Activated CD4-positive, alpha-beta T cell treated with anti-CD3 and anti-CD28 coated beads, Interleukin-2, amount 50 U/mL, for 24 hours (primary cell): ENCODE measurements at places on chromosomes 5 and 9.

DNA sequence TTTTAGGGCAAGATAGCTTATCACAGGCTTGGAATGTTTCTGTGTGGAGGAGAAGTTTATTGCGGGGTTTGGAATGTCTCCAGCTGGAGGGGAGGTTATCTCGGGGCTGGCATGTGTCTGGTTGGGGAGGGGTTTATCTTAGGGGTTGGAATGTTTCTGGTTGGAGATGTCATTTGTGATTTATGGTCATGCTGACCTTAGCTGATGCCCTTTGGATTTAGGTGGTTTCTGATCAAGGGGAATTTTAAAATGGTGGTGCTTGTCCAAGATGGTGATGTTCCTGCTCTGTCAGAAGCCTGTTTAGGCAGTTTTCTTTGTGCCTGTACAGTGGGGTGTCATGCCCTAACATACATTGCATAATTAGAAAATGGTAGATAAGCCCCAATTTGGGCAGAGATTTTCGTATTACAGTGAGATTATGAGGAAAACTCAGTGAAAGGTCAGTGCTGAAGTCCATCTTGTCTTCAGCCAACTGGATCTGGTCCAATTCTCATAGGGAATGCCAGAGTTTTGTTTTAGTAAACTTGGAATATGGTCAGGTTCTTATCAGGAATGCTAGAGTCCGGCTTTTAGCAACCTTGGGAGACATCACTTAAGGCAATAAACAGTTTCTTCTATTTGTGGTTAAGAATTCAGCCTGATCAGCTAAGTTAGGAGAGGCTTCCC, 14.3 kb downstream of the CDK20 start:
- DNase-seq: no peak

- peak; percentile 16 for DNase-seq
These were observed 23.1 kb upstream of the CNOT6 start for GRCh38 chr5:180470966-180471582.

GRCh38 chr9:129667850-129668249, 2.4 kb downstream of the PRRX2 start:
- no peak for DNase-seq

DNA sequence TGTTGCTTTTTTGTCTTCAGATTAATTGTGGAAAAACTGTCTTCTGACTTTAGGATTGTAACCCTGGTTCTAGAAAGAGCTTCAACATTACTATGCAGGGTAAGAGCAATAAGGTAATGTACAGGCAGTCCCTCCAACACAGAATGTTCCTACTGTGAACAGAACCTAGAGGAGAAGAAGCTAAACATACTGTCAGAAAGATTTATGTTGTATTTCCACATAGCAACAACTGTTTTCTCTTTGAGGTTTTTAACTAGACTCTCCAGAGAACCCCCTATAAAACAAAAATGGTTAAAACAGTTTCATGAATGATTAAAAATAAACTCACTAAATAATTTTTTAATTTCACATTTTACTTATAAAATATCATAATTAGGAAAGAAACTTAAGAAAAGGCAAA, 64.3 kb upstream of the NAA35 start:
- no peak for DNase-seq

DNA sequence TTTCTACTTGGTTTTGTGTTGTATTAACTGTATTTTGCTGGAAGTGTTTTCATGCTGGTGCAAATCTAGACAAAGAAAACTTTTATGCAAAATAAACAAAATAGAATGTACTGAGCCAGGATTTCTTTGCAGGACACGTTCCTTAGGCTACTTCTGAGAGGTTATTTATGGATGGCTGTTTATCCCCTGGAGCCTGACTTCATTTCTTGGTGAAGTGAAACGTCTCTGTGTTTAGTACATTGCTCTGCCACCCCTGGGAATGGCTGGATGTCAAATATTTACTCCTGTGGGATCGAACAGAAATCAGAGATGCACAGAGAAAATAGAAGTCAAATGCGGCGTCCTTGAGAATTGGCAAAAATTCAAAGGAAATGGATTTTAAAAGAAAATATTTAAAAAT, 327.1 kb upstream of the MPDZ start:
- DNase-seq: no peak

GRCh38 chr5:123286891-123287290, 136.3 kb downstream of the CEP120 start:
- DNase-seq: no peak

- DNase-seq: no peak
These were observed 20.3 kb upstream of the THG1L start for GRCh38 chr5:157710882-157711281.

DNA sequence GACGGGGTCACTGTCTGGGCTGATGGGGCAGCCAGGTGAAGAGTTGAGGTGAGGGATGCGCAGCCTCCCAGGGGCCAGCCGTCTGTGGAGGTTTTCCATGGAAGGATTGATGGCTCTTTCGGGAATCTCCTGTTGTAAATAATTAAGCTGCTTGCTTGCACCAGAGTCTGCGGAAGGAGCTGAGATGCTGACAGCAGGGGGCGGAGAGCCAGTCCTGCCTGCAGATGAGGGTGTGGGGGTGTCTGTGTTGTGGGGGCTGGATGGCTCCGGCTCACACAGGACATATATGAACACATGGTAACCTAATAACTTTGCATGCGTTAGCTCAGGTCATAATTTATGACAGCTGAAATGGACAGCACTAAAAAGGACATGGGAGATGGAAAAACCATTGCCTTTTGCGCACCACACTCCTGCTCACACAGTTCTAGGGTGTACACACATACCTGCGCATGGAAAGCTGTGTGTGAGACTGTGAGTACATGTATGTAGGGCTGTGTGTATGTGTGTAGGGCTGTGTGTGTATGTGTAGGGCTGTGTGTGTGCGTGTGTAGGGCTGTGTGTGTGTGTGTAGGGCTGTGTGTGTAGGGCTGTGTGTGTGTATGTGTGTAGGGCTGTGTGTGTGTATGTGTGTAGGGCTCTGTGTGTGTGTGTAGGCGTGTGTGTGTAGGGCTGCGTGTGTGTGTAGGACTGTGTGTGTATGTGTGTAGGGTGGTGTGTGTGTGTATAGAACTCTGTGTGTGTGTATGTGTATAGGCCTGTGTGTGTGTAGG, 36.8 kb upstream of the SEMA4D start:
- no peak for DNase-seq

DNA sequence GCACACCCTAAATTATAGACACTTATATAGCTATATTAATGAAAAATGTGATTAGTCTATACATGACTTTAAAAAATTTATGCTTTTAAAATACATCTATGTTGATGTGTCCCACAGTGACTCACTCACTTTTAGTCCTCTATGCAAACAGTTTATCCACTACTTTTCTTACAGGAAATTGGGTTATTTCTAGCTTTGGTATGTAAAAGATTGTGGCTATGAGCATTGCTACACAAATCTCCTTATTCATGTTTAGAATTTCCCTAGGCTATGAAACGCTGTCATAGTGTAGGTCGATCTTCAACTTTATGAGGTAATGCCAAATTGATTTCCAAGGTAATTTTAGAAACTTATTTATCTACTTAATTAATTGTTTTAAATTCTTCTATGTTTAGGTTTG, 687.4 kb downstream of the PRR16 start:
- DNase-seq: no peak

GRCh38 chr9:15104826-15105420, 194.7 kb upstream of the FREM1 start:
- DNase-seq: peak; percentile 40

DNA sequence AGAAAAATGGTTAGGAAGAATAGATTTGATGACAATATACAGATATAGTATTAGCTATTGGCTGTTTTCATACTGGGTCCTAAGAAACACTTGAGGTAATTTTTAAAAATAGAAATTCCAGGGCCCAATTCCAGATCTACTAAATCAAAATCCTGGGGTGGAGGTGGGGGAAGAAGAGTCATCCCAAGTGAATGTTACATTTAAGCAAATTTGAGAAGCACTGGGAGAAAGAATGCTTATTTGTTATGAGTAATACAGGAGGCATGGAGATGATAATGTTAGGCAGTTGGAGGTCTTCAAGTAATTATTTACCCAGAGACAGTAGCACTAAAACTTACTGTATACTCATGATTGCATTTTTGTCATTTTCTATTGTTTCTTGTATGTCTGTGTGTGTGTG, 93.0 kb upstream of the DAB2 start:
- DNase-seq: no peak

GRCh38 chr5:1268666-1269065, 26.2 kb downstream of the TERT start:
- DNase-seq: no peak

- no peak for DNase-seq
These were observed 5.0 kb downstream of the NSMF start for GRCh38 chr9:137454145-137454596.

- no peak for DNase-seq
These were observed 668.2 kb downstream of the DTWD2 start for GRCh38 chr5:118320121-118320520.

GRCh38 chr5:124128867-124129266, 616.9 kb downstream of the CSNK1G3 start:
- no peak for DNase-seq

GRCh38 chr5:134086943-134087305, 27.6 kb upstream of the TCF7 start:
- DNase-seq: peak; percentile 82

- DNase-seq: no peak
These were observed 64.1 kb upstream of the RAD23B start for GRCh38 chr9:107218829-107219485.

DNA sequence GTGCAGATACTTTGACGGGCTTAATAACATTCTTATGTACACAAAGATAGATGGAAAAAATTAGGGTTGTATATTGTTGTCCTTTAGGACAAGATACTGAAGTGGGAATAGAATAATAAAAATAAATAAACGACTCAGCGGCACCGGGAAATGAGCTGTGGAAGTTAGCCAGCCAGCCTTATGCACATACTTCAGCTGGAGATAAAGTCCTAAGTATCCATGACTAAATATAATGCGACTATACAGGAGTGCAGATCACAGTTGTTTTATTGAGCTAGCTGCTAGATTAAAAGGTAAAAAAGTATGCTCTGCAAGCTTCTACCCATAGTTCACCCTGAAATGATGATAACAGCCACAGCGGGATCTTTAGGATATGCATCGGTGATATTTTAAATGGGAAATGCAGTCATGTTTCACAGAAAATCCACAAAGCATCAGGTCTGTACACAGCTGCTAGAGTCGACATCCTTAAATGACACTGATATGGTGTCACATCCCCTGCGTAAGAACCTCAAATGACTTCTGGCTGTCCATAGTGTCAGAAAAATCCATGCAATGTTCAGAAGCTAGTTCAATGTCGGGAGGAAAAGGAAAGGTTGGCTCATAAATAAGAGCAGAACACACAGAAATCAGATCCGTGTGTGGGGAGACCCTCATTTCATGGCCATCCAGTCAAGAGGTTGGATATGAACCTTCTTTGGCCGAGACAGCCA, 392.8 kb upstream of the DAP start:
- DNase-seq: no peak

DNA sequence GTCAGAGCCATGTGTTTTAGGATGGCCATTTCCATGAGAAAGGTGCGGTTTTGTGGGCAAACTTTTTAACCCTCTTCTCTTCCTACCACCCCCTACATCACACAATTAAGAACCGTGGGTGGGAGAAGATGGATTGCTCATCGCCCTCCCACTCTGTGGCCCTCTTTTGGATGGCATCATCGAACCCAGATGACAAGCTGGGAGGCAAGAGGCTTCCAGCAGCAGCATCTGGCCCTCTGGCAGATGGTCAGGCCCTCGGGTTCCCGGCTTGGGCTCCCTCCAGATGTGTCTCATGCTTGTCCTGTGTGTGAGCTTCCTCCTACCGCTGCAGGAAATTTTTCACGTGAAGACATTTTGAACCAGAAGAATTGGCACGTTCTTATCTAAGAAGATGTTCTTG, 199.9 kb downstream of the EBF1 start:
- no peak for DNase-seq

DNA sequence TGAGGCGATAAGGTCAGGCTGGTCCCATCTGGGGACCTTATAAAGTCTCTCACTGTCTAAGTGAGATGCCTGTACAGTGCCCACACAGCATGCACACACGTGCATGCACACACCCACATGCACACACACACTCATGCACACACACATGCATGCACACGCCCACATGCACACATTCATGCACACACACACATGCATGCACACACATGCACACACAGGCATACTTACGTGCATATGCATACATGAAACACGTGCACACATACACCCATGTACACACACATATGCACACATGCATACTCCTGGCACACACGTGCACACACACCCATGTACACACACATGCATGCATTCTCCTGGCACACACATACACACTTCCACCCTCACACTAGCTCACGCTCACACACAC, 12.2 kb downstream of the COL23A1 start:
- DNase-seq: no peak

GRCh38 chr9:133455936-133456335, 3.8 kb upstream of the CACFD1 start:
- no peak for DNase-seq

DNA sequence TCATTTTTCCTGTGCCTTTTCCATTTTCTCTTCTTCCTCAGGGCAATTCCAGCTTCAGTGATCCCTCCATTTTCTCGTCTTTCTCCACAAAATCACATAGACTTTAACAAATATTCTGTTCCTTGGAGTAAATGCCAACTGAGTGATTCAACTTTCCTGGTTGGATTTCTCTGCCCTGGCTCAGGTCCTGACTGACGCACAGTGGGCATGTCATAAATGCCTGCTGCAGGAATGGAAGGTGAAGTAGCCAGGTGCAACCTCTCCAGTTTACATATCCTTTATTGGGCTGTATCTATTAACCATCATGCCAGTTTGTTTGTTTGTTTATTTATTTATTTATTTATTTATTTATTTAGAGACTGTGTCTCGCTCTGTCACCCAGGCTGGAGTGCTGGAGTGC, 95.1 kb downstream of the MEF2C start:
- DNase-seq: no peak

- no peak for DNase-seq
These were observed 478.3 kb upstream of the ADAMTS16 start for GRCh38 chr5:4661836-4662235.

DNA sequence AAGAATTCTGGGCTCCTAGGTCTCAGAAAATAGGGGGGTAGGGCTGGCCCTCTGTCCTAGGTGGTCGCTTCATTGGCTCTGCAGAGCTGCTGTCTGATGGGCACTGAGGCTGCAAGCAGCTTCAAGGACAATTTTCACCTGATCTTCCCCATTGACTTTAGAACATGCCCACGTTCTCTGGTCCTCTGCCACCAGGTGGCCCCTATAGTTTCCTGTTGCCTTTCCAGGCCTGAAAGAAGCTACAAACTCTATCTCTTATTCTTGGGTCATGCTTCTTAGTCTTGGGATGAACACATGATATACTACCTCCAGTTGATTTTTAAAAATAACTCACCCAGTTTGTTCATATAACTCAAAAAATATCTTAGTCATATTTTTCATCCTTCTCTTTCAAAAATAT, 26.3 kb downstream of the SPZ1 start:
- no peak for DNase-seq
